Osteoblast (primary cell): ENCODE measurements at places on chromosomes 7 and 10.
A peak's percentile ranks its signal among the peaks of the same experiment; 100 is the strongest.

DNA sequence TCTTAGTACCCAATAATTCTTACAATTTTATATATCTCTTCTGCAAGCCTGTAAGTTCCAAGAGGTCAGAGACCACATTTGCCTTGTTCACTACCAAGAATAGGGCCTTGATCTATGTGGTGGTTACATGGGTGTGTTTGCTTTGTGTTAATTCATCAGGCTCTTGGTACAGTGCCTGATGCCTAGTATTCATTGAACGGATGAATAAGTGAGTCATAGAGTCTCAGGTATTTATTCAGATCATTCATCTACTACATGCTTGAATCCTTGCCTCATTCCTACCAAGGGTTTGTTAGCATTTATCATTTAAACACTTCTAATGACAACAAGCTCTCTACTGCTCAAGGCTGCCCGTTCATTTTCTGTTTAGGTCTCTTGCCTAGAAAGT, 11.3 kb upstream of the SGPL1 start:
- no peak overlapping the region for H3K27ac ChIP-seq
- no peak for DNase-seq
- no peak overlapping the region for H3K4me3 ChIP-seq
- no peaks in the 10 kb centered on the region for H3K36me3 ChIP-seq

DNA sequence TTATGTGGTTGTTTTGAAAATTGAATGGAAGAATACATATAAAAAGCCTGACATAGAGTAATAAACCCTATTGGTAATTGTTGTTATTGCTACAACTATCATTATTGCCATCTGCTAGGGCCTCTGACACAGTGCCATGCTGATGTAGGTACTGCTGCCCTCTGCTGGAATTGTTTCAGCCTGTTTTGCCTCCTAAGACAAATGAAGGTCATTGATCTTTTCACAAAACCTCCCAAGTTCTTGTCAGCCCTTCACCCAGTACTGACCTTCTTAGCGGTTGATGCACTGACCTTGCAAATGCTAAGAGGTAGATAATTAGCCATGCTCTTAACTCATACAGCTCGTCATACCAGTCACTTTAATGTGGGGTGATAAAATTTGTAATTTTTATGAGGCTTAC, 975.2 kb downstream of the SORCS1 start:
- H3K4me1 ChIP-seq: no peaks in the 10 kb centered on the region
- DNase-seq: peak; percentile 50
- no peaks in the 10 kb centered on the region for H3K36me3 ChIP-seq
- no peak overlapping the region for H3K4me3 ChIP-seq

- H3K4me1 ChIP-seq: peaks cover 14% of the 10 kb centered on the region
- H3K27me3 ChIP-seq: no peaks in the 10 kb centered on the region
- H3K27ac ChIP-seq: no peak overlapping the region
- H3K4me3 ChIP-seq: no peak overlapping the region
- peak; percentile 64 for DNase-seq
- no peaks in the 10 kb centered on the region for H3K36me3 ChIP-seq
Observed at GRCh38 chr7:91949221-91950009, 8.8 kb downstream of the AKAP9 start.

GRCh38 chr10:98513704-98514103, 67.0 kb upstream of the HPS1 start:
- peaks cover 5% of the 10 kb centered on the region for H3K27me3 ChIP-seq
- DNase-seq: no peak
- no peaks in the 10 kb centered on the region for H3K36me3 ChIP-seq
- H3K27ac ChIP-seq: no peak overlapping the region
- H3K4me3 ChIP-seq: no peak overlapping the region
- no peaks in the 10 kb centered on the region for H3K4me1 ChIP-seq

DNA sequence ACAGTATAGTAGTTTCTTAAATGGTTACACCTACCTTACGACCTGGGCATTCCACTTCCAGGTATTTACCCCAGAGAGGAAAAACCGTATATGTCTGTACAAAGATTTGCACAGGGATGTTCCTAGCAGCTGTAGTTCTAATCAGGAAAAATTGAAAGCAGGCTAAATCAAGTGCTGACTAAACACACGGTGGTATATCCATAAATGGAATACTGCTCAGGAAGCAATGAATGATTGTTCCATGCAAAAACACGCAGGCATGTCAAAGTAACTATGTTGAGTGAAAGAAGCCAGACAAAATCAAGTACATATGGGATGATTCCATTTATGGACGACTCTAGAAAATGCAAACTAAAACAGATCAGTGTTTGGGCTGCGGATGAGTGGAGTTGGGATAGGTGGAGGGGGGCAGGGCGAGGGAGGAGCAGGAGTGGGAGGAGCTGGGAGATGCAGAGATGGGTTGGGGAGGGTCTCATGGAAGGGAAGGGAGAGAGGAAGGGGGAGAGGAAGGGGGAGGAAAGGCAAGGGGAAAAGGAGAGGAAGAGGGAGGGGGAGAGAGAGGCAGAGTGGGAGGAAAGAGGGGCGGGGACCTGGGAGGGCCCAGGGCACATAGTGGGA, 484 bp upstream of the MSRB2 start:
- no peaks in the 10 kb centered on the region for H3K36me3 ChIP-seq
- H3K4me1 ChIP-seq: peaks cover 13% of the 10 kb centered on the region
- DNase-seq: no peak
- no peaks in the 10 kb centered on the region for H3K27me3 ChIP-seq

GRCh38 chr10:91758303-91759146, 39.7 kb upstream of the TNKS2 start:
- H3K36me3 ChIP-seq: no peaks in the 10 kb centered on the region
- no peak for DNase-seq
- peaks cover 3% of the 10 kb centered on the region for H3K4me1 ChIP-seq
- no peak overlapping the region for H3K4me3 ChIP-seq
- H3K27me3 ChIP-seq: peaks cover 24% of the 10 kb centered on the region
- H3K27ac ChIP-seq: no peak overlapping the region

DNA sequence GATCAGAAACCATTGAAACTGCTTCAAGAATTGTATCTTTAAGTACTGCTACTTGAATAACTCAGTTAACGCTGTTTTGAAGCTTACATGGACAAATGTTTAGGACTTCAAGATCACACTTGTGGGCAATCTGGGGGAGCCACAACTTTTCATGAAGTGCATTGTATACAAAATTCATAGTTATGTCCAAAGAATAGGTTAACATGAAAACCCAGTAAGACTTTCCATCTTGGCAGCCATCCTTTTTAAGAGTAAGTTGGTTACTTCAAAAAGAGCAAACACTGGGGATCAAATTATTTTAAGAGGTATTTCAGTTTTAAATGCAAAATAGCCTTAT, 14.7 kb downstream of the HNRNPA2B1 start:
- H3K4me3 ChIP-seq: no peak overlapping the region
- peaks cover 43% of the 10 kb centered on the region for H3K36me3 ChIP-seq
- no peaks in the 10 kb centered on the region for H3K4me1 ChIP-seq
- no peak for DNase-seq
- H3K27ac ChIP-seq: no peak overlapping the region

GRCh38 chr7:23468526-23469149, 1.7 kb downstream of the IGF2BP3 start:
- peaks cover 18% of the 10 kb centered on the region for H3K4me1 ChIP-seq
- no peak for DNase-seq
- H3K27ac ChIP-seq: peak overlapping the region; percentile 21
- H3K4me3 ChIP-seq: peak overlapping the region; percentile 78

DNA sequence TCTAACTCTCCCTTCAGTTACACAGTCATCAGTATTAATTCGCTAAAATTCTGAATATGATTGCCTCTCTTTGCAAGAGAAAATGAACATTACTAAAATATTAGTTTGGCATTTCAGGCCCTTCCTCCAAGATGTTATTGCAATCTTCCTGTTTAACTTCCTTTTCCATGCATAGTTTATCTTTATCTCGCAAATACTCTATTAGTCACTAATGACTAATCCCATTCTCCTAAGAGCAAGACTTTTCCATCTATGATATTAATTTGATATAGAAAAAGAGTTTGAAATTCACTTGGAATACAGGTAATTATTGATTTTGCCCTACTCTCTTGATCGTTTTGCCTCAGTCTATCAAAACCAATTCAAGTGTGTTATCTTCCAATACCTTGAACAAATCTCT, 41.8 kb upstream of the SEMA3A start:
- DNase-seq: no peak
- H3K27ac ChIP-seq: peak overlapping the region; percentile 62
- H3K36me3 ChIP-seq: no peaks in the 10 kb centered on the region
- no peaks in the 10 kb centered on the region for H3K27me3 ChIP-seq
- no peak overlapping the region for H3K4me3 ChIP-seq
- peaks cover 17% of the 10 kb centered on the region for H3K4me1 ChIP-seq
